ENCODE measurements at places on chromosomes 1 and 21. TPM values are rescaled to one million over a fixed set of nuclear protein-coding genes. Genes with fewer than 3 reads are reported as not detected.

ILF2 gene
- 140 TPM for total RNA-seq

UHMK1 gene
- total RNA-seq = 47.3 TPM

ANKRD45 gene
- not detected for total RNA-seq

GCSAML gene
- total RNA-seq = not detected

- no peak for DNase-seq
These were observed 8.9 kb downstream of the IFFO2 start for GRCh38 chr1:18947570-18947969.

GRCh38 chr1:5067246-5067645 lies 412.8 kb downstream of the AJAP1 start:
- DNase-seq = no peak

DNA sequence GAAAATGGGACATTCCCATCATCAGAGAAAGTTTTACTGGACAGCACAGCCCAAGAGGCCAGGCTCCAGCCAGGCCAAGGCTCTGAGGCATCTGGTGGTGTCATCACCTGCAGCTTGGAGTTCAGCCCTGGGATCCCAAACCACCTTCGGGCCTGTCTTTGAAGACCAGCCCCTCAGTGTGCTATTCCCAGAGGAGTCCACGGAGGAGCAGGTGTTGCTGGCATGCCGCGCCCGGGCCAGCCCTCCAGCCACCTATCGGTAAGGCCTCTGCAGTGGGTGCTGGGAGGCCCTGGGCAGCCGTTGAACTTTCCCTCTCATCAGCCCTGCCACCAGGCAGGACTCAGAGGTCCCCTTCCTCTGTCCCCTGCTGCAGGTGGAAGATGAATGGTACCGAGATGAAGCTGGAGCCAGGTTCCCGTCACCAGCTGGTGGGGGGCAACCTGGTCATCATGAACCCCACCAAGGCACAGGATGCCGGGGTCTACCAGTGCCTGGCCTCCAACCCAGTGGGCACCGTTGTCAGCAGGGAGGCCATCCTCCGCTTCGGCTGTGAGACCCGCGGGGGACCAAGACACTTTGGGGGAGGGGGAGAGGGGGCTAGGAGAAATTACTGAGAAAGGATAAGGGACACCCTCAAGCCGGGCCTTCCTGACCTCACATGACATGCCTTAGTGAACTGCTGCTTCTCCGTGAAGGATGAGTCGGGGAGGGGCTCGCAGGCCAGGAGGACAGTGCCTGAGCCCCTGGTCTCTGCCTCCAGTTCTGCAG lies 15.0 kb downstream of the CNTN2 start:
- no peak for DNase-seq

DNA sequence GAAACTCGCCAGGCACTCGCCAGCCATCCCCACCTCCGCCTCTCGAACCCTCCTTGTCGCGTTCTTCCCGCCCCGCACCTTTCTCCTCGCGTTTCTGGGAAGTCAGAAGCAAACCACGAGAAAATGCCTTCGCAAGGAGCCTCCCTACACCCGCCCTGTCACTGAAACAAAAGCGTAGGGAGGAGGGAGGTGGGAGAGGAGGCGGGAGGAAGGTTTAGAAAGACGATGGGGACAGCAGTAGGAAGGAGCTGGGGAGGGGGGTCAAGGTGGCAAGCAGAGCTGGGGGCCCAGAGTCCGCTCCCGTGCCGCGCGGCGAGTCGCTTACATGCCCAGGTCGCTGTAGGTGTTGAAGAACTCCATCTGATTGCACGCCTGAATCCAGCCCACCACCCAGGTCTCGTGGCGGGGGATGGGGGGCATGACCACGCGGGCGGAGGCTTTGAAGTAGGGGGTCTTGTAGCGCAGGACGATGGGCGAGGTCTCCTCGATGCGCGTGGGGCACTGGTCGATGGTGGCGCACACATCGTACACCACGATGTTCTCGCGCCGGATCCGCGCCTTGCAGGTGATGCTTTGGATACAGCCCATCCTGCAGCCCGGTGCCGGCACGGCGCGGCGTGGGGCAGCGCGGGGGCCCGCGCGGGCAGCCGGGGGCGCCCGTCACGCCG lies 1.0 kb downstream of the FAM78B start:
- DNase-seq = no peak

- no peak for DNase-seq
These were observed 10.3 kb upstream of the KCNE1 start for GRCh38 chr21:34522284-34522683.

- DNase-seq = no peak
These were observed 678 bp upstream of the PTTG1IP start for GRCh38 chr21:44874240-44874496.

DNA sequence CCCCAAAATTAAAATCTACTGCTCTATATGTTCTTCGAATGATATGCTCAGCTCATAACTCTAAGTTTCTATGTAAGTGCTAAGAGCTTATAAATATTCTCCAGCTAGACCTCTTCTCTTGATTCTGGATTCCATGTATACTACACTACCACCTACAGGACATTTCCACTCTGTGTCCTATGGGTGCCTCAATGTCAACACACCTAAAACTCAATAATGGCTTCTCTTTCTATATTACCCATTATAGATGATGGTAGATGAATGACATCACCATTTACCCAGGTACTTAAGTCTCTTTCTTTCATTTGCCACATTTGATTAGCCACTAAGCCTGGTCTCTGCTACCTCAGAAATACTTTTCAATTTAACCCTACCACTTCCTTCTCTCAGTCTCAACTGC lies 41.3 kb downstream of the TBX19 start:
- no peak for DNase-seq

GRCh38 chr1:246320286-246320685 lies 186.8 kb downstream of the SMYD3 start:
- no peak for DNase-seq

GRCh38 chr1:219523411-219523810 lies 89.5 kb downstream of the ZC3H11B start:
- DNase-seq = no peak

- no peak for DNase-seq
These were observed 54.8 kb downstream of the OSBPL9 start for GRCh38 chr1:51671527-51672325.

DNA sequence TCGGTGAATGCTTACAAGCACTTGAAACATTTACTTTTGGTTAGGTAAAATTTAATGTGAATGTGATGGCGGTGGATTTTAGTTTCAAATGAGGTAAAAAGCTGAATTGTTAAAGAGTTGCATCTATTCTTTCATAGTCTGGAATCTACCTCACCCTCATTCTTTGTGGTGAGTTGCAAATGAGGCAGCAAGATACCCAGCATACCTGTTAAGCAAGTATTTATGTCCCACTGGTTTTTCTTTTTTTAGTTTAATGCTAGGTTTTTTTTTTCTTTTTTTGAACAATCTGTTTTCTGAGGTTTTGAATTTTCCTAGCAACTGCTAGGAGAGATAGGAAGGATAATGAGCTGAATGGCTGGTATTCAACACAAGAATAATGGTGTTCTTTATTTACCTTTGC lies 127.9 kb upstream of the CACYBP start:
- DNase-seq = no peak

DNA sequence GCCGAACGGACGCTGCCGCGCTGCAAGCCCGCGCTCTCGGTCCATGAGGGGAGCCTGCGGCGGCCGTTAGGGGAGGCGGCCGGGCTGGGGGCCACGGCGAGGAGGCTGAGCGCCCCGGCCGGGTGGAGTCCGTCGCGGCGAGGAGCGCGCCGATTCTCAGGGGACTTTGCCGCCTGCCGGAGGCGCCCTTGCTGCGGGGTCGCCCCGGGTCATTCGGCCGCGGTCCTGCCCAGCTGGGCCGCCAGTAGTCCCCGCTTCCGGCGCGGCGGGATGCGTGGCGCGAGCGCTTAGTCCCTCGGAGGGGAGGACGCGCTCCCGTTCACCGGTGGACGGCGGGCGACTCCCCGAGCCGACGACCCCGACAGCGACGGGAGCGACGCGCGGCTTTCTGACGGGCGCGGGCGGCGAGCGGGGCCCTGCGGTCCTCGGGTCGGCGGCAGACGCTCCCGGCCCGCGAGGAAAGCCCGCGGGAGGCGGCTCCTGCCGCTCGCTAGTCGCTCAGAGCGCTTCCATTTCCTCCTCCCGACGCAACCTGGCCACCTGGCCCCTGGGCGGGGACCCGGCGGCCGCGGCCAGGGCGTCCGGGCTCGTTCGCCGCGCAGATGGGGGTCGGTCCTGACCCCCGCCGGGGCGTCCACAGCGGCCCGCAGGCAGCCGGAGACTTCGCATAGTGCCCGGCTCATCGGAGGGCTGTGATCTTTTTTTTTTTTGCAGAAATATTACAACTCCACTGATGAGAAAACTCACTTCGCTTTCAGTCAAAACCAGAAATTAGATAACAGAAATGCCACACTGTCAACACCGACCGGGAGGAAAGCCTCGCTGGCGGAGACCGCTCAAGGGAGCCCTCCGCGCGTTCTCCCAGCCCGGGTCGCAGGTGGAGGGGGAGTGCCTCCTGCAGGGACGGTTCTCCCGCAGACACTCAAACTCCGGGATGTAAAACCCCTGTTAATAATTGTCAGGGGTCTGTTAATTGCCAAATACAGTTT lies 641 bp upstream of the ZBTB21 start:
- DNase-seq = no peak
